Right cardiac atrium (tissue), 5 donors: ENCODE measurements at places on chromosomes 11 and 22.

DNA sequence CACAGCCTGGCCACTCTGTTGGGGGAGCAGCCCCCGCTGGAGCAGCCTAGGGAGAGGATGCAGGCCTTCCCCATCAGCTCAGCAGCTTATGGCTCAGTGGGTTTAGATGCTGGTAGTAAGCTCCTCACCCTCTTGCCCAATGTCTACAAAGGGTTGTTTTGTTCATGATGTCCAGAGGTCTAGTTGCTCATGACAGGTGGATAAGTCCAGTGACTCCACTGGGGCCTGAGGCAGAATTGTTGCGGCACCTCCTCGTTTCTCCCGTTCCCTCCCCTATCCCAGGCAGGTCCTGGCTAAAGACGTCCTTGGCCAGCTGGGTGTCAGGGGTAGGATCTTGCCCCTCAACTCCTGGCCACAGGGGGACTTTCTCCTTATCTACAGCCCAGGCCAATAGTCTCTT lies 233.5 kb upstream of the B3GAT1 start:
- no peak for DNase-seq

DNA sequence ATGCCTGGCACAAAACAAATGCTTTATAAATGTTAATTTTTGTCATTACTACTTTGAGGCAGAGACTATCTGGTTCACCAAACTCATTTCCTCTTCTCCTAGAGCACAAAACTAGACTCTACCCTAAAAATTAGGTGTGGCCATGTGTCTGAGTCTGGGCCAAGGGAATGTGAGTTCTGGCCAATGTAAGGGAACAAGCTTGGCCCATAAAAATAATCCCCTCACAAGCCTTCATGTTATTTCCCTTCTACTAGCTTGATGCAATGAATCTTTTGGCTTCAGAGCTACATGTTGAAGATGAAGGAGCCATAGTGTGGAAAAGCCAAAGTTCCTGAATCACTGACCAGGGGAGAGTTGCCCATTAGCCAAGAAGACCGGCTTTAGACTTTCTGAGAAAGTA lies 406.5 kb upstream of the CCDC90B start:
- DNase-seq: no peak

- DNase-seq: peak; percentile 40
These were observed 986 bp upstream of the MUC5B start for GRCh38 chr11:1221848-1222311.

- DNase-seq: no peak
These were observed 9.2 kb downstream of the CTNND1 start for GRCh38 chr11:57770793-57771192.
